ENCODE measurements at places on chromosomes 1 and 21.

DNA sequence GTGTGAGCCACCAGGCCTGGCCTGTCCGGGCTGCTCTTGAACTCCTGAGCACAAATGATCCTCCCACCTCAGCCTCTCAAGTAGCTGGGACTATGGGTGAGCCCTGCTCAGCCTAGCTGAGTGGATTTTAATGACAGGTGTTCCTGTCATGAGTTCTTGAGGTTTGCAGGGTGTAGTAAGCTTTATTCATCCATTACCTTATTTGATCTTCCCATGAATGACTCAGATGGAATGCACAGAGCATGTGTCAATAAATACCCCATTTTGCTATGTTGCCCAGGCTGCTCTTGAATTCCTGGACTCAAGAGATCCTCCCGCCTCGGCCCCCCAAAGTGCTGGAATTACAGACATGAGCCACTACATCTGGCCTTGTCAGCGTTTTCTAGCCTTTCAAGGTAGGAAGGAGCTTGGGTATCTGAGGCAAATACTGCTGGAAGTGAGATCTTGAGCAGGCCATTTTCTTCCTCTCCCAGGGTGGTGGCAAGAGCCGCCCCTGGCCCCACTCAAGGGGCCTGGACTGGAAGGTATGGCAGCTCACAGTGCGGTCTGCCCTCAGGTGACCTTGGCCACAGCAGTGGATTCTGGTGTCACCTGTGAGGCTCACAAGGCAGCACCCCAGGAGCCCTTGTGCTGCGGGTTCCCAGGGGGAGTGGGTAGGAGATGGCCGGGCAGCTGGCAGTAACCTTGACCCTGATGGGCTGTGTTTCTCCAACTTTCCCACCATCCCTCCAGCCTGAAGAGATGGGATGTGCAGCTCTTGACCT, 20.0 kb downstream of the PIK3CD start:
- no peak for DNase-seq

- DNase-seq = no peak
Observed at GRCh38 chr1:165927169-165927568, 99.8 kb downstream of the UCK2 start.

GRCh38 chr1:236141447-236142252, 689 bp upstream of the GPR137B start:
- DNase-seq = no peak

DNA sequence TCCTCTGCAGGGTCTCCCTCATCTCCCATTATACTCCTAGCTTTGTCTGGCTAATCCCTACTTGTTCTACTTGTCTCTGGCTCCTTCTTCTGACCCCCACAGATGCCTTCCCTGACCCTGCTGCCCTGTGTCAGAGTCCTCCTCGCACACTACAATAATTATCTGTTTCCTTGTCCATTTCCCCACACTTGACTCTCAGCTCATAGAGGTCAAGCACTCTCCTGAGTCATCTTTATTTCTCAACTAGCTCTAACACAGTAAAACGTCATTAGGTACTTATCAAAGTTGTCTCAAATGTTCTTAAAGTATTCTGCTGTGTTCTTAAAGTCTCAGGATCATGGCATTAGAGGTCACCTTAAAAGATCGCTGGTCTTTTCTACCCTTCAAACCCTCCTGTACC, 47.1 kb downstream of the C8A start:
- DNase-seq = no peak

DNA sequence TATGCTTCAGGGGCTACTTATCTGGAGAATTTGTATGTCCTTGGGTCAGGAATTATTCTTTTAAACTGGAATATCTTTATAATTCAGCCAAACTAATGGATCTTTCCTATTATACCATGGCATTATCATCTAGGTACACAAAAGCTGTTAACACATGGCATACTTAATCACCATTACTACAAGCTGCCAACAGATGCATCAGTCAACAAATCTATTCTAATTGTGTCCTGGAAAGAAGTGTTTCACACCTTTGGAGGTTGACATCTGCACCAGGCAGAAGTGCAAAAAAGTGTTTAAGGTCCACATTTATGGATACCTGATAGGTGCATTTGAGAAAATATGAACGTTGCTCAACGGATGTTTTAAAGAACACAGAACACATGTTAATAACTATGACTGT, 470.2 kb upstream of the ADGRL2 start:
- DNase-seq = no peak

- DNase-seq = no peak
Observed at GRCh38 chr1:31675161-31675560, 28.7 kb downstream of the COL16A1 start.

DNA sequence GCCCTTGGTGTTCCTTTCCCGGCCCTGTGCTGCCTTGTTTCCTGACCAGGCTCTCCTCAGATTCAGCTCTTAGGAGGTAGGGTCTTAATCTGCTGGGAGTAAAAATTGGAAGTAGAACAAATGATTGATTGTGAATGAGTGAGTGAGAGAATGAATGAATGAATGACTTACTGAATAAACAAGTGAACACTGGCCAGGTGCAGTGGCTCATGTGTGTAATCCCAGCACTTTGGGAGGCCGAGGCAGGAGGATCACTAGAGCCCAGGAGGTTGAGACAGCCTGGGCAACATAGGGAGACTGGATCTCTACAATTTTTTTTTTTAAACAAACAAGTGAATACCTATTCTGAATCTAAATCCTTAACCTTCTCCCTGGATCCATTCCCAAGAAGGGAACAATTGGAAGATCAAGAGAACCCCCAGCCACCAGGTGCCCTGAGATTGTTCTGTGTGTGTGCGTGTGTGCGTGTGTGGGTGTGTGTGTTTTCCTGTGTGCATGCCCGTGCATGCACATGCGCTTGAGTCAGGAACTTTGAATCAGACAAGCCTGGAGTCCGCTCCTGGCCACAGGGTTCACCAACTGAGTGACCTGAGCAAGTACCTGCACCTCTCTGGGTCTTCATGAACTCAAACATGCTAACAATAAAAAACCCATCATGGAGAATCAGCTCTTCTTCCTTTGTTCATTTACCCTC, 24.3 kb upstream of the CITED4 start:
- DNase-seq = no peak

- DNase-seq = no peak
Observed at GRCh38 chr21:29671728-29672127, 268.1 kb downstream of the GRIK1 start.

GRCh38 chr21:45135868-45136267, 61.5 kb downstream of the ADARB1 start:
- DNase-seq = no peak

DNA sequence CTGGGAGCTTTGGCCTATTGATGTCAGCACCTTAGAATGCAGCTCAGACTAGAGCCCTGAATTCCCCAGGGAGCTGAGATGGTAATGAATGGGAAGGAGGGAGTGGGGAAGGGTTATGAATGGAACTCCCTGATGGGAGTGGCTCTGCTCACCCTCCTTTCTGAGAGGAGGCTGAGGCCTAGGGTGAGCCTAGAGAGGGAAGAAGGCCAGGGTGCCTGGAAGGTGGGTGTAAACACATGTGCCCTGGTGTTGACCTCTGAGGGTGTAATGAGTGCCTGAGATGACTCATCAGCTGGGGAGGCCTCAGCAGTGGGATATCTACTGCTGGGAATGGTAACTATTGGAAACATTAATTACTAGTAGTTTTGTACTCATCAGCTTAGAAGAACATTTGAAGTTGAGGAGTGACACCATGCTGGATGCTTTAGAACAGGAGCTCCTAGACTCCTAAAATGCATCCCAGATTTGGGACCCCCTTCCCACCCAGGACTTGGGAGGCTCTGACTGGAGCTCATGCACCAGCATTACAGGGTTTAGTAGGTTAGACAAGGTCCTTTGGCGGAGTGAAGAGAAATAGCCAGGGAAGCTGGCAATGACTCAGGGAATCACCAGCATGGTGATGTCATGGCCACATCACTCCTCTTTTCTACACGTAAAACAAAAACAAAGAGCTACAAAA, 16.0 kb upstream of the PIGV start:
- DNase-seq = no peak

- no peak for DNase-seq
Observed at GRCh38 chr1:180343921-180344769, 114.1 kb downstream of the LHX4 start.

DNA sequence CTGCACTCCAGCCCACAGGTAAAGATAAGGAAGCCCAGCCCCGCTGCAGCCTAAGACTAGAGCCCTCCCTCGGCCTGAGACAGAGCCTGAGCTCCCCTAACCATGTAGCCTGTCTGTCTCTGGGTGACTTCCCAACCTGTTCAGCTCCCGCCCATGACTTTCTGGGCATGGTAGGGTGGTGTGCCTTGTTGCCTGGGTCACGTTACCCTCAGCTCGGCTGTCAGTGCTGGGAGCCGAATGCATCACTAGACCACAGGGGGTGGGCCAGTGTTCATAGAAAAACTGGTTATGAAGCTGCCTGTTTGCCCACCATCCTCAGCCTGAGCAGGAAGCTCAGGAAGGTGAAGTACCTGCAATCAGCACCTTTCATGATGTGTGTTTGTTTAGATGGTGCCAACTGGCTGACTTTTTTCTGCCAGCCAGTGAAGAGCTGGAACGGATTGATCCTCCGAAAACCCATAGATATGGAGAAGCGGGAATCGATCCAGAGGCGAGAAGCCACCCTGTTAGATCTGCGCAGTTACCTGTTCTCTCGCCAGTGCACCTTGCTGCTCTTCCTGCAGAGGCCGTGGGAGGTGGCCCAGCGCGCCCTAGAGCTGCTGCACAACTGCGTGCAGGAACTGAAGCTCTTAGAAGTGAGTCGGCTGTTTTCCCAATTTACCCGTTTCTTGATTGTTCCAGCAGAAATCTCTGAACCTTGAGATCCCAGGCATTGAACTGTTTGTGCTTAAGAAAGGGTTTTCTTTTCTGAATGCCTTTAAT, 43.9 kb upstream of the PWP2 start:
- no peak for DNase-seq

GRCh38 chr21:18443701-18444100, 40.1 kb upstream of the TMPRSS15 start:
- DNase-seq = no peak

- DNase-seq = no peak
Observed at GRCh38 chr21:45991606-45992300, 10.2 kb downstream of the COL6A1 start.

- DNase-seq = no peak
Observed at GRCh38 chr1:66585002-66585401, 51.0 kb downstream of the SGIP1 start.

GRCh38 chr1:115655306-115655663, 13.5 kb downstream of the VANGL1 start:
- no peak for DNase-seq
